ENCODE measurements at places on chromosomes 5 and 9.

GRCh38 chr9:95504053-95504963 lies 12.5 kb downstream of the PTCH1 start:
- DNase-seq: no peak

GRCh38 chr5:73321757-73322436 lies 126.7 kb downstream of the FOXD1 start:
- no peak for DNase-seq

- DNase-seq: no peak
These were observed 9.2 kb downstream of the ARPC5L start for GRCh38 chr9:124871156-124871561.

- DNase-seq: no peak
These were observed 48.2 kb upstream of the ZNF169 start for GRCh38 chr9:94210616-94211603.

DNA sequence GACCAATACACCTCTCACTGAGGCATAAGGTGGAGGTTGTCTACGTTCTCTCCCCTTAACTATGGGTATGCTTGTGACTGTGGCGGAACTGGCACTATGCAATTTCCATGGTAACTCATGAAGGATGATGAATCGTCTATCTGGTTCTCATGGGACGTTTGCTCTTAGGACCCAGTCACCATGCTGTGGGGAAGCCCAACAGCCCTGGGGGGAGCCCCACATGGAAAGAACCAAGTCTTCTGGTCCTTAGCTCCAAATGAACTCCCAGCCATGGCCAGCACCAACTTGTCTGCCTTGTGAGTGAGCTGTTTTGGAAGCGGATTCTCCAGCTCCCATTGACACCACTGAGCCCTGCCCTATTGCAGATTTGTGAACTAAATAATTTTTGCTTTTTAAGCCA lies 188.7 kb upstream of the S1PR3 start:
- no peak for DNase-seq

DNA sequence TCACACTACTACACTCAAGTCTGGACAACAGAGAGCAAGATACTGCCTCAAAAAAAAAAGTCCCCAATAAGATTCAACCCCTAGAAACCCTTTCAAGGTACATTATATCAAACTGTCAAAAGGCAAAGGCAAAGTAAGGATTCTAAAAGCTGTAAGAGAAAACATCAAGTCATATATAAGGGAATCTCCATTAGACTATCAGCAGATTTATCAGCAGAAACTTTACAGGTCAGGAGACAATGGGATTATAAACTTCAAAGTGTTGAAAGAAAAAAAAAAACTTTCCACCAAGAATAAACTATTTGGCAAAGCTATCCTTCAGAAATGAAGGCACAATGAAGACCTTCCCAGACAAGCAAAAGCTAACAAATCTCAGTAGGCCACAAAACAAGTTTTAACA lies 63.5 kb upstream of the DMRT1 start:
- no peak for DNase-seq

- DNase-seq: no peak
These were observed 168.5 kb upstream of the PIK3R1 start for GRCh38 chr5:68047035-68047434.

DNA sequence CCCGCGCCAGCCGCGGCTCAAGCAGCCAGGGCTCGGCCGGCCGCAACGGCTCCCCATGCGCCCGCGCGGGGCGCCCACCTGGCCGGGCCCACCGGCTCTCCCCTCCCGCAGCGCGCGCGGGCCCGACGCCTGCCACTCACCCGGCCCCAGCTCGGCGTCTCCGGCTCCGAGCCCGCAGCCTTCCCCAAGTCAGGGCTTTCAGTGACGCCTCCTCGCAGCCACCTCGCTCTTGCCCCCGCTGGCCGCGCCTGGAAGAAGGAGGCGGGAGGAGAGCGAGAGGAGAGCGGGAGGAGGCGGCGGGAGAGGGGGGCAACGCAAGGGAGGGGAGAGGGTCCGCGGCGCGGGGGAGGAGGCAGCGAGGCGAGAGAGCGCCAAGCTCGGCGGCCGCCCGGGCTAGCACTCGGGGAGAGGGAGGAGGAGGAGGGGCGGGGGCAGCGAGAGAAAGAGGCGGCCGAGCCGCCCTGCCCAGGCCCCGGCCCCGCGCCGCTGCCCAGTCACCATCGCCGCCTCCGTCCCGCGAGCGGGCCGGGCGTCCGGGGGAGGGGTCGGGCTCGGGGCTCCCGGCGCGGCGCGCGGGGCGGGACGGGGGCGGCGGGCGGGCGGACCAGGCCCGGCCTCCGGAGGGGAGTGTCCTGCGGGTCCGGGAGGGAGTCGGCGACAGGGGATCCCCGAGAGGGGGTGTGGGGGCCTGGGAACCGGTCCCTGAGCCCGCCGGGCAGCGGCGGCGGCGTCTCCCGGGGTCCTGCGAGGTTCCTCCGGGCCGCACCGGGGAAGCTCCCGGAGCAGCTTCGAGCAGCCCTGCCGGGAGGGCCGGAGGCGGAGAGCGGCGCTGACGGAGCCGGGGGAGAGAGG lies at the start of gene LHFPL2:
Gene LHFPL2 (minus strand): TSS at position 414 of the 852 bp plus-strand sequence. CDS start 138,559 bp downstream, outside the sequence.
- peak; percentile 4 for DNase-seq

DNA sequence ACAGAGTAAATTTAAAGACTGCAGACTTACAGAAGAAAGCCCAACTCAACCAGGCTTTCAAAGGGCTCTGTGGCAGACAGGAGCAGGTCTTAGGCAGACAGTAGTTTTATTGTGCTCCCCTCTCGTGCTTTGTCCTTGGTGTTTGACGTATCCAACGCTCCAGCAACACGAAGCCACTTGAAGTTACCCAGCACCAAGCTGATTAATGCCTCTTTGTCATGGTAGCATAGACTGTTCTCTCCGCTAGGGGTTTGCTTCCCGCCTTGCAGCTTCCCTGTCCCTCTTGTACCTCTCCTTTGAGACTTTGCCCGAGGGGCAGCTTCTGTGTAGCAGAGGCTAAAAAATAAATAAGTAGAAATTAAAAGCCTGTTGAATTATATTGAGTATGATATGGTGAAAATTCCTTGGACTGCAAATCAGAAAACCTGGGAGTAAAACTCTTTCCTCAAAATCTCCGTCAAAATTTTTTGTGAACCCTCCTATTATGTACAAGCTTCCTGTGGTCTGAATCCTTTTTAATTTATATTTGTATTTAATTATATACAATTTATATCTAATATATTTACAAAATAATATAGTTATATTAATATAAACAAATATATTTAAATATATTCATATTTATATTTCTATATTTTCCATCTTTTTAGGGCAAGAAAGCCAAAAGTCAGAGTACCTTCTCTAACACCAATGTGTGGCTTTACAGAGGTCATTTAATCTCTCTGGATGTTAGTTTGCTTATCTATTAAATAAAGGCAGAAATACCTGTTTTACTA lies 405.4 kb downstream of the DMAC1 start:
- no peak for DNase-seq

DNA sequence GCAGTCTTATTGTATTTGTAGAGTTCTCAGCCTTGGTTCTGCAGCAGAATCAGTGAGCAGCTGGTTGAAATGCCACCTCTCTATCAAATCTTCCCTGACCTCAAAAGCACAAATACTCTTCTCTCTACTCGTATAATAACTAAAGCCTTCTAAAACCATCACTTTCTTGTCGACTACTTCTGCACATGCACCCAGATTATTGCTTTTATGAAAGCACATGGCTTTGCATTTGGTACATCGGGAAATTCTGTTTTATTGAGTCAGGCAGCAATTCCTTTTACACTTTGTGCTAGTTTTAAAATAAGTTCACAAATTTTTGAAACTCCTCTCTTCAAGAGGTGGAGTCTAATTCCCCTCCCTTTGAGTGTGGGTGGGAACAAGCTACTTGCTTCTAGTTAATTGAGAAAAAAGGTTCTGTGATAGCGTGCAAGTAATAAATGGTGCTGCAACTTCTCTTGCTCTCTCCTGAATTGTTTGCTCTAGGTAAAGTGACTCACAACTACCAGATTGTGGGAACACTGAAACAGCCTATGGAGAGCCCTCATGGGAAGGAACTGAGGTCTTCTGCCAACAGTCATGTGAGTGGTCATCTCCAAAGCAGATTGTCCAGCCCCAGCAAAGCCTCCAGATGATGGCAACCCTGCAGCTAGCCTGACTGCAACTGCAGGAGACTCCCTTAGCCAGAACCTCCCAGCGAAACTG lies 66.0 kb upstream of the TAF1L start:
- no peak for DNase-seq

DNA sequence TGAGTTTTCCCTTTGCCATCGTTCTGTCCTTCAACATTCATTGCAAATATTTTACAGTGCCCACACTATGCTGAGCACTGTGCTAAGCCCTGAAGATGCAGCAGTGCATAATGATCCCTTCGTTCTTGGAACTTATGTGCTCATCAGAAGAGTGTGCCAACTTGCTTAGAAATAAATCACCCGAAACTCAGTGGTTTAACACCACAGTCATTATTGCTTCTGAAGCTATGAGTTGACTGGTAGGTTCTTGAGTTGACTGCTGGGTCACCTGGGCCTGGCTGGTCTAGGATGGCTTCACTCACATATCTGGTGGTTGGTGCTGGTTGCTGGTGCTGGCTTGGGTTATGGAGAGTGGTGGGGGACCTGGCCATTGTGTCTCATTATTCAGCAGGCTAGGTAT lies 20.9 kb downstream of the PCSK5 start:
- no peak for DNase-seq

DNA sequence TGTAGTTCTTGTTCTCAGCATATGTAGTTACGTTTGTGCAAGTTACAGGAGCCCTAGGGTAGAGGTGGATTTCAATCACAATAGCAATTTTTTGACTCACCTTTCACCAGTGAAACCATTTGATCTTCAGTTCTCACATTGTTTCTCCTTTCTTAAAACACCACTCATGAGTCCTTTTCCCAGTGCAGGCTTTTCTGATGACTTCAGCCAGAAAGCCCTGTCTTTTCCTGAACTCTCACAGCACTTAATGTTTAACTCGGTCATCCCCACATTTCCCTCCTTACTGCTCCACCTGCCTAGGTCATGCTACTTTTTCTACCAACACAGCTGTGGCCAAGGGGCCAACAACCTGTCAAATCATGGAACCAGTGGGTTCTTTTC lies 37.9 kb downstream of the ARHGEF28 start:
- DNase-seq: no peak

GRCh38 chr9:34384368-34385165 lies 7.9 kb upstream of the MYORG start:
- DNase-seq: no peak

DNA sequence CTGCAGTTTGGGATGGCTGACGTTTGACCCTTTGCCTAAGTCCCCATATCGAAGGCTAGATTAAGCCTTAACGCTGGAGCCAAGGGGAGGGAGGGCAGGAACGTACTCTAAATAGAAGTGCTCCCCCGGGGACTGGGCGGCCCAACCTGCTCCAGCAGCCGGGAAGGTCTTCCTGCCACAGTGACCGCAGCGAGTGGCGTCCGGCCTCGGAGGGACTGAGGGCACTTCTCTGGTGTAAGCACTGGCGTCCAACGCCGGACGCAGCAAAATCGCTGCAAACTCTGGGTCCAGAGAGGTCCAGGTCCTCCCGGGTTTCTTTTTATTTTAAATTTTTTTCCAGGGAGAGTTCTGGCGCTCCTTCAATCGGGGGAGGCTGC lies 505 bp upstream of the ACER2 start:
- no peak for DNase-seq

- DNase-seq: no peak
These were observed 122.1 kb upstream of the SPRY4 start for GRCh38 chr5:142446960-142447279.

DNA sequence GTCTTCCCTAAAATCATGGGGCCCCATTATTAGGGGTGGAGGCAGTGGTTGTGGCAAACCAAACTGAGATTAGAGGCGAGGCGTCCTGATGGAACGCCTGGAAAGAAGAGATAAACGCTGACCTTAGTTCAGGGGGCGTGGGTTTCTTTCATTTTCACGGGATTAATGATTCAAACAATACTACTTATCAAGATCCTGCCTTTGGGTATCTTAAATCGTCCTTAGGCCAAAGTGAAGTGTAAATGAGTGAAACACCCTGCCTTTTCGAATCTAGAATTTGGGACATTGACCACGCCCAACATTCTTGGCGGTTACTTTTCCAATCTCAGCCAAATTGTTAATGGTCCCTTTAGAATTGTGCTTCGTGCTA lies 1.0 kb upstream of the UBTD2 start:
- no peak for DNase-seq

- DNase-seq: no peak
These were observed 6.0 kb downstream of the RASGEF1C start for GRCh38 chr5:180202939-180203573.

DNA sequence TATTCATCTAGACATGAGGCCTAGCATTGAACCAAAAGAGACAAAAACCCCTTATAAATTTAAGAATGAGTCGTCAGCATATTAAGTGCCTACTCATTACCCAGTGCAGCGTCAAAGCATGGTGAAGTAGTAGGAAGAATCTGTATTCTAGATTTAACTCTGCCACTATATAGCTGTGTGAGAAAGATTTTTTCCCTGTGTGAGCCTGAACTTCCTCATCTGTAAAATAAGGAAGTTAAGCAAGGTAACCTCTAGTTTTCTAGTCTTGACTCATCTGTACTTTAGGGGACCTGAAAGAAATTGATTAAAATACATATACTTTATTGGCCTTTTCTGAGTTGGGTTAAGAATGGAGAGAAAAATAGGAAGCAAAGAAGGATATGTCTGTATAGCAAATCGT lies 82.1 kb upstream of the RUSC2 start:
- DNase-seq: no peak

DNA sequence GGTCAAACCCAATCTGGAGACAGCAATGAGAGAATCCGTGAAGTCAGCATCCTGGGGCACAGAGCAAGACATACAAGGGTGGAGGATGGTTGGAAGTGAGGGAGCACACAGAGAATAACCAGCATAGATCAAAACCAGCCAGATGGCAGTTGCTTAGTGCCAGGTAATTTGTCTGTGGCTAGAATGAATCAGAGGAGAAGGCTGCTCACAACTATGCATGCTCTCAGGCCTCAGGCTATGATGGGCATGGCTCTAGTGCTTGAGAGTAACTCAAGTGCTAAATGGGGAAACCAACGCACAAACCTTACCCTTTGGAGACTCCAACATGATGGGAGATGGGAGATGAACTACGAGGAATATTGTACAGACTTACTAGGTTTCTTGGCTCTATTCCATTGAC lies 160.8 kb downstream of the DMRT2 start:
- no peak for DNase-seq

DNA sequence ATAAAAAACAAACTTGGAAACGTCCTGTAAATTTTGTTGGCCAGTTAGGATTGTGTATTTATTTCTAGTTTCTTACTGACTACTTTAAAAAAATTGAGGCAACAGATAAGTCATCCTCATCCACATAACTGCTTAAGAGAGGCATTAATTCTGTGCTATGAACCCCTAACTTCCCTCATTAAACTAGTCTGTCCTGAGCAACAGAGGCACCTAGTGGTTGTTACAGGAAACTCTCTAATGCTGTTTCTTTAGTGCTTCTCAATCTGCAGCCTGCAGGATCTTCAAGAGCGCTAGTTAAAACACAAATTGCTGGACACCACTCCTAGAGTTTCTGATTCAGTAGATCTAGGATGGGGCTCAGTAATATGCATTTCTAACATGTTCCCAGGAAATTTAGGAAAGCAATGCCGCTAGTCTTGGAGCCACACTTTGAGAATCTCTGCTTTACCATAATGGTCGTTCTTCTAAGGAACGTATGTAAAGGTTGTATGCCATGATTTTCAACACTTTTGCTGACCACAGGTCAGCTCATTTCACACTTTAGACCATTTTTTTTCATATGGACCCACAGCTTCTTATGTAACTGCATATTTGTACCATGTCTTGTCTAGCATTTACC lies 410.1 kb upstream of the SMARCA2 start:
- no peak for DNase-seq

All from stimulated activated CD8-positive, alpha-beta memory T cell treated with anti-CD3 and anti-CD28 coated beads, Interleukin-4, amount 100 ng/mL, for 24 hours (primary cell).